ENCODE measurements at places on chromosomes 11 and 22. TPM values are rescaled to one million over a fixed set of nuclear protein-coding genes. Genes with fewer than 3 reads are reported as not detected.

Gene MYRF
- total RNA-seq: 17.3 TPM

Gene CBX7
- total RNA-seq: 17.1 TPM

GRCh38 chr11:131178020-131178419 is 192.4 kb upstream of the NTM start:
- no peaks in the 10 kb centered on the region for H3K27me3 ChIP-seq
- no peak overlapping the region for H3K4me3 ChIP-seq
- H3K4me1 ChIP-seq: no peaks in the 10 kb centered on the region
- no peak for DNase-seq
- no peak overlapping the region for H3K27ac ChIP-seq
- H3K36me3 ChIP-seq: no peaks in the 10 kb centered on the region

DNA sequence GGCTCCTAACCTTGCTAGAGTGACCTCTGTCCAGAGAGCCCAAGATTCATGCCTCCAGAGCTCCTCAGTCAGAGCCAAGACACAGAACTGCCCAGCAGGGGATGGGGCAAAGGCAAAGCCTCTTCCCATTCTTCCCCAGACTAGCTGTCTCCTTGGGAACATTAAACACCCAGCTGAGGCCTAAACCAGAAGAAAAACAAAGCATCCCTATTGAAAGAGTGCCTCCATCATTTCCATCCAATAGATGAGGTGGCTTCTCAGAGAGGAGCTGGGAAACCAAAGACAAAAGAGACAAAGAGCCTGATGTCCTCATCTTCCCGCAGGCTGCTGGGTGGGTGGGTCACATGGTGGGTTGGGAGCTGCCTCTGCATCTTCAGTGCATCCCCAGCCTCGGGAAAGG is 37.4 kb downstream of the COMMD9 start:
- H3K4me3 ChIP-seq: no peak overlapping the region
- no peak overlapping the region for H3K27ac ChIP-seq
- DNase-seq: no peak
- H3K27me3 ChIP-seq: no peaks in the 10 kb centered on the region
- peaks cover 14% of the 10 kb centered on the region for H3K4me1 ChIP-seq
